Pancreas (tissue), 10 donors: ENCODE measurements at places on chromosomes 11 and 22. TPM values are rescaled to one million over a fixed set of nuclear protein-coding genes. Genes with fewer than 3 reads are reported as not detected.

- peaks cover 15% of the 10 kb centered on the region for H3K36me3 ChIP-seq
- H3K27me3 ChIP-seq = no peaks in the 10 kb centered on the region
- H3K27ac ChIP-seq = peak overlapping the region; percentile 74
- H3K4me3 ChIP-seq = no peak overlapping the region
- H3K4me1 ChIP-seq = no peaks in the 10 kb centered on the region
These were observed 6.7 kb downstream of the NDUFV1 start for GRCh38 chr11:67613313-67613959.

DNA sequence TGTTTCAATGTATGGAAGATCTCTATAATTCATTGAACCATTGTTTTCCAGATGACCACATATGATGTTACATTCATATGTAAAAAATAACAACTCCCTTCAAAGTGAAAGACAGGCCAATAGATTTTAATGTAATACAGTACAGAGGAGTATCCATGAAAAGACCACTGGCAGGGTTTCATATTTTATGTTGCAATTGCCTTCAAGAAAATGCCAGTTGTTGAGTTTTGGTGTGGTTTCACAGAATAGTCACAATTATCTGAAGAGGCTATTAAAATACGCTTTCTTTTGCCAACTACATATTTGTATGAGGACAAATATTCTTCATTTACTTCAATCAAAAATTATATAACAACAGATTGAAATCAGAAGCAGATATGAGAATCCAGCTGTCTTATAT lies 14.3 kb downstream of the AMOTL1 start:
- DNase-seq = no peak
- H3K4me1 ChIP-seq = peaks cover 5% of the 10 kb centered on the region
- H3K27me3 ChIP-seq = no peaks in the 10 kb centered on the region
- no peak overlapping the region for H3K27ac ChIP-seq

Gene ANO5
- total RNA-seq = 3.7 TPM

Gene MS4A8
- total RNA-seq = 0.75 TPM

DNA sequence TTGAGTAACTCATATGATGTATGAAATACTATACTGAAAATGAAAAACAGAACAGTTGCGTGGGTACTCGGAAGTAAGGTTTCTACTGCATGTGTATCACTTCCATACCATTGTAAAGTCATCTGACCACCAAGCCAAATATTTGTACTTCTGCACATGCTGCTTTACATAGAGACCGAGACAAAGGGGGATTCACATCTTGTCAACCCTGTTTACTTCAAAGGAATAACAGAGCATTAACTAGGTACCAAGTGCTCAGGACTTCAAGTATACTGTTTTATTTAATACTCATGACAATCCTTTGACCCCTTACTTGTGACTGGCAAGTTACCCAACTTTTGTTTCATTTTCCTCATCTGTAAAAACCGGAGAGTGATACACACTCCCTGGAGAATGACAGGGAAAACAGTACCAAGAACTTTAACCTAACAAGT lies 9.9 kb downstream of the MAPK1 start:
- no peaks in the 10 kb centered on the region for H3K36me3 ChIP-seq

DNA sequence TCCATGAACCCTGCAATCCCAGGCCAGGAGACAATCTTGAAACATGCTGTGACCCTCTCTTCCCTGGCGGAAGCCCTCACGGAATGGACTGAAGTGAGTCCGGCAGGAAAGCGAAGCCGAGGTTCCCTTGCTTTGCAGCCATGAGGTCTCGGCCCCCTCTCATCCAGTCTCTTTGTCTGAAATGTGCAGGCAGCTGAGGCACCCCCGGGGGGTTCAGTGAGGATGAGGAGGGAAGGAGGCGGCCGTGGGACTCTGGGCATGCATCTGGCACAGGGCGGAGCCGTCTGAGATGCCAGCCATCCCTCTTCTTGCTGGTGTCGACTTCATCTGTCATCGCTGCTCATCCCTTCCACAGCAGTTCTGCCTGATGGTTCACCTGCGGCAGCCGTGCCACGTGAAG lies 1485.7 kb downstream of the BRD1 start:
- H3K4me3 ChIP-seq = no peak overlapping the region
- no peaks in the 10 kb centered on the region for H3K27me3 ChIP-seq
- H3K36me3 ChIP-seq = no peaks in the 10 kb centered on the region
- no peak overlapping the region for H3K27ac ChIP-seq
- no peaks in the 10 kb centered on the region for H3K4me1 ChIP-seq
- no peak for DNase-seq

Gene CTSF
- total RNA-seq = 31.4 TPM

GRCh38 chr11:122717264-122717867 lies 61.8 kb downstream of the UBASH3B start:
- H3K27ac ChIP-seq = no peak overlapping the region
- no peak for DNase-seq

DNA sequence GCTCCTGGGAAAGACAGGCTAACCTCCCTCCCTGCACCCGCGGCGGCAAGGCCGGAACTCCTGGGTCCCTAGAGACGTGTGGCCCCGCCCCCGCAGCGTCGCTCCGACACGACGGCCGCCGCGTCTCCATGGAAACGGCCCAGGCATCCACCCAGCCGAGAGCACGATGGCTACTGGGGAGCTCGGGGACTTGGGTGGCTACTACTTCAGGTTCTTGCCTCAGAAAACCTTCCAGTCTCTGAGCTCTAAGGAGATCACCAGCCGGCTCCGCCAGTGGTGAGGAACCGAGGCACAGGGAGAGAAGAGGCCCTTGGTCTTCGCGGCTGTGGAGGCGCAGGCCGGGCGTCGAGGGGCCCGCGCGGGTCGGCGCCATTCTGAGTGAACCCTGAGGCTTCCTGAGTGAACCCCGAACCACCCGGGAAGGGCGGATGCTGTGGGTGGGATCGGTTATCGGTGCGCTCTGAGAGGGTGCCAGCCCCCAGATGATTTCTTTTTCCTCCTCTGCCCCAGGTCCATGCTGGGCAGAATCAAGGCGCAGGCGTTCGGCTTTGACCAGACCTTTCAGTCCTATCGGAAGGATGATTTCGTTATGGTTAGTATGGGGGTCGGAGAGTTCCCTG lies at the start of gene CFAP300:
CFAP300 (plus strand) TSS at position 133 of the 620 bp plus-strand sequence; CDS start at position 167, 34 bp downstream.
- DNase-seq = peak; percentile 62
- H3K27ac ChIP-seq = no peak within 1 kb of the TSS
- H3K36me3 ChIP-seq = no peaks in the 10 kb centered on the region

DNA sequence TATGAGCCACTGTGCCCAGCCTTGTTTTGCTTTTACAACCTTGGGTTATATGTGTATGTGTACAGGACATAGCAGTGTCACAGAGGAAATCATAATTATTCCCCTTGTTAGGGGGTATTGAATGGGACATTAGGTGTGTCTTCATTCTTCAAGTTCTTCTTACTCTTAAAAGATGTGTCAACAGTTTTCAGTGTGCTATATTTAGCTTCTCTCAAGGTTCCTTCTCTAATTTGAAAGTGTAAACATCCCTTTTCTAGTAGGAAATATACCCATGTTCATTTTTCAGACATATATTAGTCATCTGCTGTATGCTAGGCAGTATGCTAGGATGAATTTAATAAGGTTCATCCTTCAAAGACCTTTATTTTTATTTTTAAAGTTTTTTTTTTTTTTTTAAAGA lies 17.1 kb downstream of the PCF11 start:
- H3K4me1 ChIP-seq = peaks cover 36% of the 10 kb centered on the region
- no peak for DNase-seq
- H3K27ac ChIP-seq = peak overlapping the region; percentile 30
- H3K27me3 ChIP-seq = no peaks in the 10 kb centered on the region
